Activated CD8-positive, alpha-beta T cell treated with anti-CD3 and anti-CD28 coated beads, Interleukin-2, amount 10 ng/mL, durations not matched to agents 7 days and 5 days (primary cell): ENCODE measurements at places on chromosomes 11 and 22. TPM values are rescaled to one million over a fixed set of nuclear protein-coding genes. Genes with fewer than 3 reads are reported as not detected.

The NXPE1 gene
- total RNA-seq = not detected

The CLCF1 gene
- 0.50 TPM for total RNA-seq

DNA sequence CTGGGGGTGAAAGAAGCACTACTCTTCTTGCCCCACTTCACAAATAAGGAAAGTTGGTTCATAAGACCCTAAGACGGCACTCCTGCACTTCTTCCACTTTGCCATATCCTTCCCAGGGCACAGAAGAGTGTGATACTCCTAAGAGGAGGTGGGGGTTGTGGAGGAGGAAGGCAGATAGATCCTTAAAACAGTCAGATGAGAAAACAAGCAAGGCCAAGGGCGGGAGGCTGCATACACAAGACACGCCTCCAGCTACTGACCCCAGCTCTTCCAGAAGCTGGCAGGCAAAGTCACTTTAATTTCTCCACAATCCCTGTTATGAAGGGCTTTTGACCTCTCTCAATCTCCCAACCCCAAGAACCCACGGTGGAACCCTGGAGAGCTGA is 1.6 kb upstream of the CHRM4 start:
- peaks cover 38% of the 10 kb centered on the region for H3K27me3 ChIP-seq
- DNase-seq = no peak
- no peak overlapping the region for H3K27ac ChIP-seq
- H3K4me3 ChIP-seq = peak overlapping the region; percentile 66

DNA sequence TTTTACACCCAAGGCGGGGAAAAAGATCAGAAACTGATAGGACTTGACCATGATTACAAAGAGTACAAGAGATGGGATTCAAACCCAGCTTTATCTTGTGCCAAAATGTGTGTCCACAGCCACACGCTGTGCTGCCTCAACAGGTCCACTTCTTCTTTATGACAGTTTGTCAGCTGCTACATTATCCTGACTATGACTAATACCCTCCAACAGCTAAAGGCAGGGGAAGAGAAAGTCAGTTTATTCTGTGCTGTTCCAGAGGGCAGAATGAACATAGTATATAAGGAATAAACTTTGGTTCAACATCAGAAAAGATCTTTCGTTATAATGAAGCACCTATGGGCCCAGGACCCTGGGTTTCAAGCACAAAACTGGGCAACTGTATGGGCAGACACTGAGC is 668.2 kb upstream of the TENM4 start:
- H3K4me1 ChIP-seq = no peaks in the 10 kb centered on the region
- DNase-seq = no peak
- H3K4me3 ChIP-seq = no peak overlapping the region
- no peaks in the 10 kb centered on the region for H3K36me3 ChIP-seq
- H3K27ac ChIP-seq = no peak overlapping the region
- no peaks in the 10 kb centered on the region for H3K27me3 ChIP-seq

DNA sequence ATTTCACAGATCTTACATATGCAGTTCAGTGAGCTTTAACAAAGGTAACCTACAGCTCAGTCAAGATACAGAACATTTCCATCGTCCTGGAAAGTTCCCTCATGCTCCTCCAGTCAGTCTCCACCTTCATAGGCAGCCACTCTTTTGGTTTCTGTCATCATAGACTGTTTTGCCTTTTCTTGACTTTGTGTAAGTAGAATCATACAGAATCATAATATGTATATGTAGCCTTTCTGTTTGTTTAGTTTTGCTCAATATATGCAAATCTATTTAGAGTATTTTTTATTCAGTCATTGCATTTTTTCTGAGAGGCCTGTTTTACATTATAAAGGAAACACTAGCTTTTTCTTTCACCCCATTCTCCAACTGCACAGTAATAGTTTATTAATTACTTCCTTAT is 15.0 kb upstream of the DNAJB7 start:
- H3K4me3 ChIP-seq = no peak overlapping the region
- no peak overlapping the region for H3K27ac ChIP-seq
- H3K36me3 ChIP-seq = peaks cover 3% of the 10 kb centered on the region
- H3K4me1 ChIP-seq = no peaks in the 10 kb centered on the region
- no peak for DNase-seq

GRCh38 chr11:69013009-69013951 is at the start of gene MRGPRF:
TSS of gene MRGPRF (minus strand) at chr11:69013246. CDS start at chr11:69009901, 3,345 bp downstream.
- H3K36me3 ChIP-seq = no peaks in the 10 kb centered on the region
- no peak within 1 kb of the TSS for H3K4me3 ChIP-seq
- no peak within 1 kb of the TSS for H3K27ac ChIP-seq
- no peak for DNase-seq
- peaks cover 24% of the 10 kb centered on the region for H3K27me3 ChIP-seq
